Fibroblast of lung (primary cell): ENCODE measurements at places on chromosomes 6 and 20.

- DNase-seq = peak; percentile 99
Observed at GRCh38 chr20:63682384-63683139, 13.9 kb upstream of the TNFRSF6B start.

- DNase-seq = no peak
Observed at GRCh38 chr6:30557683-30557981, 537 bp downstream of the PRR3 start.

DNA sequence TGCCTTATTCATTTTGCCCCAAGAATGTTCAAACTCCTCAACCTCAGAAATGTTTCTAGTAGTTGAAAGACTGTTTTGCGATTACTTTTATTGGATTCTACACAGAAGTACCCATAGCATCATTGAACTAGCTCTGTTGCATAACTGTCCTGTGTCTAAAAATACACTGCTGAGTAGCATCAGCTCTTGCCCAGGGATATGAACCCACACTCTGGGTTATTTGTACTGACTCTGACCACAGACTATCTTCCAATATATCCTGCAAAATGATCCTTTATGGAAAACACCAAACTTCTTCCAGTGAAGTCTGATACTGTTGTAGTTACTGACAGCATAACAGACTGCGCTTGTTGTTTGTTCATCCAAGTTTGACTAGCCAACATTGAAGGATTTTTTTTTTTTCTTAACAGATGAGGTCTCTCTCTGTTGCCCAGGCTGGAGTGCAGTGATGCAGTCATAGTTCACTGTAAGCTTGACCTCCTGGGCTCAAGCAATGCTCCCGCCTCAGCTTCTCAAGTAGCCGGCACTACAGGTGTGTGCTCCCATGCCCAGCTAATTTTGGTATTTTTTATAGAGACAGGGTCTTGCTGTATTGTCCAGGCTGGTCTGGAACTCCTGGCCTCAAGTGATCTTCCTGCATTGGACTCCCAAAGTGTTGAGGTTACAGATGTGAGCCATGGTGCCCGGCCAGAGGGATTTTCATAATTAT is 49.9 kb downstream of the TULP4 start:
- DNase-seq = peak; percentile 48

DNA sequence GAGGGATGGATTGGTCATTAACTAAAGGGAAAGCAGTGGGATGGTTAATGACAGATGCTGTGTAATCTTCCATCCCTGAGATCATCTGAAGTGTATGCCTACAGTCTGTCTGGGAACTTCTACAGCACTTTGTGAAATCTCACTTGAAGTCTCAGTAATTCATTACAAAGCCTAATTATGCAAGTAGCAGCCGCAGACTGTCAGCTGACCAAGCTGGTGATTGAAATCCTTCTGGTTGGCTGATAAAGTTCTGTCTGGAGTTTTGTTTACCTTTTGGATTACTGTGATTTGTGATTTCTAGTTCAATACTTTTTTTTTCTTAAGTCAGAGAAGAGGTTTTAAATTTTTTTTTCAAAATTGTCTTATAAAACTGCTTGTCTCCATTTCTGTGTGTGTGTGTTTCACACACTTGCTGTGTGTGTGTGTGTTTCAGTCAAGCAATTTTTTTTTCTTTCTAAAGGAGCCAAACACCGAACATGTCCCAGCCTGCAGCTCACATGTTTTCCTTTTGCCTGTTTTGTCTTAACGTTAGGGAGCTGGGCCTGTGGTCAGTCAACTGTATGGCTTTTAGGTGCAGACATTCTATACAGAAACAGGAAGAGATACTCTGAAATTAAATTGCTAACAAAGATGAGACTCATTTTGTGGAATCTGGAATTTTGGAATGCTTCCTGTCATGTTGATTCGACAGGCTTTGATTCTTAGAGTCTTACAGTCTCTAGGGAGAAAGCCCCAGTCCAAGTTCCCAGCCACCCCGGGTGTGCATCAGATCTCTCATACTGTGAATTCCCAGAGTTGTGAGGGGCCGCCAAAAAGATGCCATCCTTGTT is 28.5 kb upstream of the ADGRF4 start:
- DNase-seq = peak; percentile 9

DNA sequence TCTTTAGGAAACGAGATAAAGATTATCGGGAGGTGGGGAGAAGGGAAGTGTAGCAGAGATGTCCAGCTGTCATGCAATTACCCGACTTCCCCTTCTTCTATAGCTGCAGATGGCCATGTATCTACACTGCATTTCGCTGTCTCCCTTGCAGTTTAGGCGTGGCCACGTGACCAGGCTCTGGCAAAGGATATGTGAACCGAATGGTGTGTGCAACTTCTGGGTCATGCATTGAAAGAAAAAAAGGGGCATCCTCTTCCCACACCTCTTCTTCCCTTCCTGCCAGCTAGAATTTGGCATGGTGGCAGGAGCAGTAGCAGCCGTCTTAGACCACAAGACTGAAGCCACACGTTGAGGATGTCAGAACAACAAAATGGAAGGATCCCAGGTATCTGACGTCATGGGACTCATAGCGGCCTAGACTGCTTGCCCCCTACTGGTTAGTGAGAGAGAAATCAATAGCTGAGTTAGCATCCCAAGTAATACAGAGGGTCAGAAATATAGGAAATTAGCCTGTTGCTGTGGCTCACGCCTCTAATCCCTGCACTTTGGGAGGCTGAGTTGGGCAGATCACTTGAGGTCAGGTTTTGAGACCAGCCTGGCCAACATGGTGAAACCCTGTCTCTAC is 32.8 kb downstream of the TCF15 start:
- DNase-seq = no peak

DNA sequence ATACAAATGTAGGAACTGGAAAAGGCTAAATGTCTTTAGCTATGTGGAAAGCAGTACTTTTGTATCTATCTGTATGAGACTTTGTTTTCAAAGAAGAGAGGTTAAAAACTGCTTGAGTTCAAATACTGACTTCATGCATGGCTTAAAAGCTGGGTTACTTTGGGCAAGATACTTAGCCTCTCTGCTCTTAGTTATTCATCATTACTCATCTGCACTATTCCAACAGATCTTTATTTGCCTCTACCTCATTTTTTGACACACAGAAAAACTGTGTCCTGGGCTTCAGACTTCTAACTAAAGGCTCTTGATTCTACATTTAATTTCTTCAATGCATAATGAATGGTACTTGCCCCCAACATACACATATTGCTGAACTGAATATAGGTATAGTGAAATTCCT is 114.8 kb downstream of the DST start:
- DNase-seq = no peak

DNA sequence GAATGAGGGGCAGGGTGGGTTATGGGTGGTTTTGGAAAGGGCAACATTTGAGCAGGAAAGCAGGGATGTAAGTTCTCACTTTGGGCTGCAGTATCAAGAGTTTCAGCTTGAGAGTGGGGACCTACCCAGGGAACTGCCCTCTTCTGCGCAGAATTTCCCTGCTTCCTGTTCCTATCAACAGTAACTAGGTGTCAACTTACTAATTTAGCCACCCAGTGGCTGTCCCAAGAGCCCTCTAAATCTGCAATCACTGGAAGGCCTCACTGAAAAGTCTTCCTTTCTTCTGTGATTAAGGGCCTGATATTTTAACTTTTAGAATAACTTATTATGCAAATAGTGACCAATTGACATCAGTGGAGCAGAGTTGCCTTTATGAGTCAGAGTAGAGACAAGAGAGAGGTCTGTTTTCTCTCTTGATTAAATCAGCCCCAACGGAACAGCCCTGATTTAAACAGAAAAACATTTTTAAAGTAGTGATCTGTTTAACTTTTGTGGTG is 118.2 kb upstream of the RIPOR2 start:
- peak; percentile 84 for DNase-seq

DNA sequence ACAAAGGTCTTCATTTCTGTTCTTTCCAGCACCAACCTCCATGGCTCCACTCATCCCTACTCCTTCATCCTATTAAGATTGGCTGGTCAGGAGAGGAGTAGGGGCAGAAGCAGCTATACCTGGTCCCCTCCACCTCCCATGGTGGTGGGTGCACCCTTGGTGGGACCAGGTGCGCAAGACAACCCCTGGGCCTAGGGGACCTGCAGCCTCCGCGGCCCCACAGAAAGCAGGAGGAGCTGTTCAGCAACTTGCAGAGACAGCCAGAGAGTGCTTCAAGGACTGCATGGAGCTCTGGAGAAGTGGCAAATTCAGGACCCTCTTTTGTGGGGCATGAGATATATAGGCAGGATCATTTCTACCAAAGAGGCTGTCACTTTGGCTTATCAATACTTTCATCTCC is 9.8 kb downstream of the ULBP2 start:
- DNase-seq = no peak

DNA sequence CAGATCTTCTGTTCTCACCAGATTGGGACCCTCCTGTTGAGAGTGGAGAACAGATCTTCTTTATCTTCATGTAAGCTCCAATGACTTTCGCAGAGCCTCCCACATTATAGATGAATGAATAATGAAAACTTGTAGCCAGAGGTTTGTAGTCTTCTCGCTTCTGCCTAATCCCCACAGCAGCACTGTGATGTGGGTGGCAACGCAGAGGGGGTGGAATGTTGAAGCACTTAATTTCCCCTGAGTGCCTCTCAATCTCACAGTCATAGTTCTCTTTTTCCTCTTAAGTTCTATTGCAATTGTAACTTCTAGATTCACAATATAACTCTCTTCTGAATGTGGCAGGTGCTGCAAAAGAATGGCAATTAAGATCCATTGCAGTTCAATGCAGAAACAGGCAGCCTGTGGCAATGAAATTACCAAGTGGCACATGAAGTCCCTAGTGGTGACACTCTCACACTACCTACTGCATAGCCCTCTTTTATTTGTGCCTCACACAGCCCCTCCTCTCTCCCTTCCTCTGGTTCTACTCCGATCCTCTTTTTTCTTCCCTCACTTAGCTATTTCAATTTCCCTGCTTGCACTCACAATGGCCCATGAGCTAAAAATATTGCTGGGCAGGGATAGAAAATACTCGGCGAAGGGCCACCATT is 281.9 kb downstream of the UBE3D start:
- no peak for DNase-seq

DNA sequence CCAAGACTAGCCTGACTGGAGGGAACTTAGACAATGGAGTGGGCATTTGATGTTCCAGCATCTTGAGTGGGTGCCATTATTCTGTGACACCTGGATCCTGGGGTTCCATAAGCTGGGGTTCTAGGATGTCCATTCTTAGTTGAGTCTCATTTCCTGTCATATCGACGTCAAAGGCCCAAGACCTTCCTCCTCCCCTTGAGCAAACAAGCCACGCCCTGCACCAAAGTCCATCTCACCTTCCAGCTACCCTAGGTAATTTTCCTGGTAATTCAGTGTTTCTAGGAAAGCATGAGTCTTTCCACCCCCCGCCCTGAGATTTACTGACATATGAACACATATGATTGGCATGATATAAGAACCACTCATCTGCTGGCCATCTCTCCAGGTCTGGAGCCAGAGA is at the start of gene TRIM40:
Gene TRIM40, plus strand, starts transcription at position 384 of the 400 bp plus-strand sequence. CDS start 897 bp downstream, outside the sequence.
- DNase-seq = no peak

DNA sequence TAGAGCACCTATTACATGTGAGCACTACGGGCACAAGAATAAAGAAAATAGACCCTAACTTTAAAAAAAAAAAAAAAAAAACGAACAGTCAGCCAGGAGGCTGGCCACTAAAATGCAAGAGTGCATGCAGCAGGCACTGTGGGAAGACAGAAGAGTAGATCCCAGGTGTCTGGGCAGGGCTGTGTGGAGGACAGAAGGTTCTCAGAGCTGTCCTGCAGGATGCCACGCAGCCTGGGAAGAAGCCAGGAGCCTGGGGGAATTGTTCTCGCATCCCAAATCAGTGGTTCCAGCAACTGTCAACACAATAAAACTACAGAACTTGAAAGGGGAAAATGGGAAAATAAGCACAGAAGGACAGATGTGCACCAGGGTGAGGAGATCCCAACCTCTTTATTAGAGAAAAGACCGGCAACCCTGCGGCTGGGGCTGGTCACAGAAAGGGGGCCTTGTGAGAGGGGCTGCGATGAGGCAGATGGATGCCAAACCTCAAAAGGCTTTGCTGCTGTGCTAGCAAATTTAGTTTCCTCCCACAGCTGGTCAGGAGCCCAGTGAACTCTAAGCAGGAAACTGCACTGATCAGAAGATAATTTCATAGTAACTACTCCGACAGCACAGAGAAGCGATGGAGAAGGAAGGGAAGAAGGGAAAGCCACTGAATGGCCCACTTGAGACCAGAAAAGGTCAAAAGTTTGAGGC is 30.9 kb downstream of the MAP3K5 start:
- DNase-seq = peak; percentile 56

DNA sequence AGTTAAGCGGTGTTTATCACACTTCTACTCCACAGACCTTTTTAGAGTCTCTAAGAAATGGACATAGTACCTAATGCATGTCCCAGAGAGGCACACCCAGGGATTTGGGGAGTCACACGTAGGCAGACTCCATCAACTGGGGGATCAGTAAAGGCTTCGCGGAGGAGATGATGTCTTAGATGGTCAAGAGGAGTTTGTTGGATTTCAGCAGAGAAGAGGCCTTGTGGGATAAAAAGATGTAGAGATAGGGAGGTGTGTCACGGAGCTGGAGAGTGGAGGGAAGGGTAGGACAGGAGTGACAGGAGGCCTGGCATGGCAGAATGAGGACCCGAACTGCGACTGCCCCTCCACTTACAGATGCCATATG is 9.1 kb downstream of the DYNLRB1 start:
- no peak for DNase-seq

DNA sequence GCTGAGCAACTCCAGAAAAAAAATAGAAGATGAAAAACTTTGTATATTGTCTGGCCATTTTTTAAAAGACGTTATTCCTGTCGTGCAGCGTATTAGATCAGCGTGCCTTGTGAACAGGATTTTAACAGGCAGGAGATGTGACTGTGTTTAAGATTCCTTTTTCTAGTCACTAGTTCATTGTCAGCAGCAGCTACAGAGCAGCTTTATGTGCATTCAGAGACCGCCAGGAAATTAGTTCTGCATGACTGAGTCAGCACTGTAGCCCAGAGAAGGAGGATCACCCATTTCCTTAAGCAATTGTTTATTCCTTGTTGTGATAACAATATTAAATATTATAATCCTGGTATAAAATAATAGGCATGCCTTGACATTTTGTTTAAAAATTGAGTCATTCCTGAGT is 75.4 kb upstream of the ADGRB3 start:
- peak; percentile 24 for DNase-seq

GRCh38 chr20:58109126-58109880 is 119.2 kb downstream of the ANKRD60 start:
- DNase-seq = peak; percentile 93

DNA sequence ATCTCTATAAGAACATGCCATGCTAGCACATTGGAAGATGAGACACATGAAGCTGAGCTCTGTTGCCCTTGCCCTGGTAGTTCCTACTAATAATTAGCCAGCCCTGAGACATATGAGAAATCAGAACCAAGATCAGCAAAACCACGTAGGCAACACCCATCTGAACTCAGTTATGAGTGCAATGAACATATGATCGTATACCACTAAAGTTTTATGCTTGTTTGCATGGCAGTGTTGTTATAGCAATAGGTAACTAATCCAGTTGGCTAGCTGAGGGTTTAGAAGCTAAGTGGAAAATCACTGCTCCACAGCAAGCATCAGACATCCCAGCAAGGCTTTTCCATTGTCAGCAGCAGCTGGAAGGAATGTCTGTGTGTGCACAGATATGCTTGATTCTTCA is 180.7 kb downstream of the BTBD3 start:
- no peak for DNase-seq

DNA sequence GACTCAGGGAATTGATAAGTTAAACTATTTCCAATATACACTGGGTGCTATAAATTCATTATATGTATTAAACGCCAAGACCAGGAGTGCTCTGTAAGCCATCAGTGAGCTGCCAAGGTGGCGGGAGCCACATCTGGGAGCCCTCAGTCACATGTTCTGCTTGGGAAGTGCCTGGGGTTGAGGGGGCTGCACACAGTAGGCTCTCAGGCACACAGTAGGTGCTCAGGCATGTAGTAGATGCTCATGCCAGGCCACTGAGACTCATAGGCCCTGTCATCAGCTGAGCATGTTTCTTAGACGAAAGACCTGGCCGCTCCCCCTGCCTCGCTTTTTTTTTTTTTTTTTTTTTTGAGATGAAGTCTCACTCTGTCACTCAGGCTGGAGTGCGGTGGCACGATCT is 83.3 kb upstream of the BHLHE23 start:
- DNase-seq = no peak
